ENCODE measurements at places on chromosomes 3 and 15.

GRCh38 chr3:149321640-149322039, 11.8 kb downstream of the TM4SF18 start:
- no peak for DNase-seq

GRCh38 chr3:148232389-148232788, 465.3 kb upstream of the AGTR1 start:
- no peak for DNase-seq

GRCh38 chr3:59517388-59517787, 467.6 kb upstream of the CFAP20DC start:
- DNase-seq: no peak

DNA sequence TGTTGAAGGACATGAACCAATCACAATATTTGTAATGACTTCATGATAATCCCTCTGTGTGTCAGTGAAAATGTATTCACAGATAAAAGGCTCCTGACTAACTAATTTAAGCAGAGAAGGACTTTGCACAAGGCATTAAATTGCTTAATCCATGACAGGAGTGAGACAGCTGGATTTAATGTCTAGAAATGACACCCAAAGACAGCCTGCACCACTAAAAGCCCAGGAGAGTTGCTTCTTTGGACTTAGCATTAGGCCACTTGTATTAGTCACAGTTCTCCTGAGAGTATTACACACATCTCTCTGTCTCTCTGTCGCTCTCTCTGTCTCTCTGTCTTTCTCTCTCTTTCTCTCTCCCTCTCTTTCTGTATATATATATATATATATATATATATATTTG, 180.4 kb downstream of the GOLGA8K start:
- no peak for DNase-seq

GRCh38 chr15:101494251-101494796, 4.8 kb upstream of the PCSK6 start:
- DNase-seq: no peak

DNA sequence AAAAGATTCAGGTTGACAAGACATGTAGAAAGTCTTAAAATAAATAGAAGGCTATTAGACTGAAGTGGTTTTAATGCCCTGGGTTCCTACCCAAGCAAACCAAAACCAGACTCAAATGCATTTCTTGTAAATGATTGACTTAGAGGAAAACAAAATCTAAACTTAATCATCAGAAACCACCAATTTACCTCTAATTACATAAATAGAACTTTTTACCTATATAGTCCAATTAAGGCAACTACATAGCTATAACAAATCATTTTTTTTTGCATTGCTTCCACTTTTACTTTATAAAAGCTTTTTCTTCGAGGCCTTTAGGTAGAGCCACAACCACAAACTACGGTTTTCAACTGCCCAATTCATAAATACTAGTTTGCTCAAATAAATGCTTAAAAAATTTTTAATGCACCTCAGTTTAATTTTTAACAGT, 231.3 kb upstream of the ARHGEF26 start:
- DNase-seq: no peak

DNA sequence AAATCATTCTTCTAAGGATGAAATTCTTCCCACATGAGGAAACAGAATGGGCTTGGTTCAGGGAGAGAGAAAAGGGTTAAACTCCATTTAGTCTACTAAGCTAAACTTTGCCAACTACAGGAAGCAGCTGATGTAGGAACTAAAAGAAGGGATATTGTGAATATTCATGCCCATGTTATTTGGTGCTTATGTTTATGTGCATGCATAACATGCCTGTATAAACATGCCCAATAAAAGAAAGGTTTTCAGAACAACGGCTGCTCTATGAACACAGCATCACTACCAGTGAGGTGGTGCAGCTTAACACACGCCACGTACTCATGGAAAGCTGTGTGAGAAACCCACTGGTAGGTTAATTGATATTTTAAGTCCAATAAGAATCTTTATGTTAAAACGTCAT, 59.4 kb upstream of the VGLL4 start:
- no peak for DNase-seq

DNA sequence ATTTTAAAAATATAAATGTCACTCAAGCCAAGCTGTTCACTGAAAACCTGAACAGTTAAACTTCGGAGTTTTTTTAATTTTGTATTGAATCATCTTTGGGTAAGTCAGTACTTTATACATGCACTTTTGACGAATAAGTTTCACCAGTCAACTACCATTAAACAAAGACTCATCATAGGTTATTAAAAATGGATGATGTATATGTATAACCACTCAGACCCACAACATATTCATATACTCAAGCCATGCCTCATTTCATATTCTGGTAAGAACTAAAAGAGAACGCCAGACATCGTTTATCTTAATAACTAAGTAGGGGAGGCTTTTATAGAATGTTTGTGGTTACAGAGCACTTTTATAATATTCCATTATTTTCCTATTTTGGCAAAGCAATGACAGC, 18.3 kb downstream of the MSL2 start:
- DNase-seq: no peak

GRCh38 chr3:127456471-127457093, 134.0 kb downstream of the TPRA1 start:
- DNase-seq: no peak

DNA sequence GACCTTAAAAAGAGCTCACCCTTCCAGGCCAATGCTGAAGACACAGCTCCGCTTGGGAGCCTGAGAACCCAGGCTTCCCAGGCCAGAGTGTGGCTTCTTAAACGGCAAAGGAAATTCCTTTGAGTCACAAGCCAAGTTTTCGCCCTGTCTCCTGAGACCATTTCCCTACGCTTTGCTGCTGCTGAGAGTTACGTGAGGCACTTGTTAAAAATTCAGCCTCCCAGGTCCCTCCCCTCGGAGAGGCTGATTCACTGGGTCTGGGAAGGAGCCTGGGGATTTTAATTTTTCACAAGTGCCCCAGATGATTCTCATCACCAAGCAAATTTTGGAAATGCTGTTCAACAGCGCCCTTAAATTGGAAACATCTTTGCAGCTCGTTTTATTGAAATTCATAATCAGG, 25.5 kb downstream of the RLBP1 start:
- DNase-seq: no peak
